Aorta (tissue), 5 donors: ENCODE measurements at places on chromosomes 12 and 14. TPM values are rescaled to one million over a fixed set of nuclear protein-coding genes. Genes with fewer than 3 reads are reported as not detected.

- DNase-seq, result no peak
- no peak overlapping the region for H3K27ac ChIP-seq
- no peaks in the 10 kb centered on the region for H3K27me3 ChIP-seq
- H3K4me1 ChIP-seq, result no peaks in the 10 kb centered on the region
Observed at GRCh38 chr14:76502638-76503037, 126.7 kb downstream of the ESRRB start.

Gene GZMH
- total RNA-seq, result 1.9 TPM

DNA sequence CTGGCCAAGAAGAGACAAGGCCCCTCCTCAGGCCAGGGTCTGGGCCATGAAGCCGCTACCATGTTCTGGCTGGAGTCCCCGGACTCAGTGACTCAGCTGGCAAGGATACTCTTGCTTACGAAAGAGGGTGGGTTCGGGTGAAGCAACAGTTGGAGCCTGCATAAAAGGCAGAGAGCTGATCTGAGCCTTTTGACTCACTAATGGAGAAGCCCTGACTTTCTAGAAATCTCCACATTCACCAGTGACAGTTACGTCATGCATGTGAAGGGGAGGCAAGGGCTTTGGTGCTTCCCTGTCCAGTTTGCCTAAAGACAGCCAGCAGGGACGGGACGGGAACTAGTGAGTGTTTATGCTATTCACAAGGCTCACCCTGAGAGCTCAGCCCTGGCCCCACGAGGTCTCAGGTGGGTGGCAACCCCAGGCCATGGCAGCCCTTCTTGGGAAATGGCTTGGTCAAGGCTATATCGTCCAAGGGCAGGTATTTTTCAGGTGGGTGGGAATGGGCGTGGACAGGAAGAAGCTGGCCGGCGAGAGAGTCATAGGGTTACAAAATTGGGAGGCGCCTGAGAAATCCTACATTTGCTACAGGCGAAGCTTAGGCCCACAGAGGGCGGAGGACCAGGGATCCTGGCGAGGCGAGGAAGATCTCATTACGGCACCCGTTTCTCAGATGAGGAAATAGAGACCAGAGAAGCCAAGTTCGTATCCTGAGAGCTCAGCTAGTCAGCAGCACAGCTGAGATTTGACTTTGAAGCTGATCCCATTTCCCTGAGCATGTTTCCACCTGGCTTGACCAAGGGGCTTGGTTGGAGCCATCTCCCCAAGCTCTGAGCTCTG is 314.6 kb downstream of the BCL11B start:
- no peaks in the 10 kb centered on the region for H3K27me3 ChIP-seq
- DNase-seq, result peak; percentile 76
- no peaks in the 10 kb centered on the region for H3K4me1 ChIP-seq
- H3K27ac ChIP-seq, result no peak overlapping the region

GRCh38 chr14:76546426-76547221 is 170.7 kb downstream of the ESRRB start:
- H3K27me3 ChIP-seq, result no peaks in the 10 kb centered on the region
- no peak overlapping the region for H3K4me3 ChIP-seq
- H3K36me3 ChIP-seq, result no peaks in the 10 kb centered on the region
- H3K27ac ChIP-seq, result no peak overlapping the region
- DNase-seq, result no peak

- no peak overlapping the region for H3K4me3 ChIP-seq
- DNase-seq, result no peak
- no peaks in the 10 kb centered on the region for H3K27me3 ChIP-seq
- H3K36me3 ChIP-seq, result no peaks in the 10 kb centered on the region
Observed at GRCh38 chr12:89468648-89469326, 55.8 kb downstream of the GALNT4 start.

- no peak overlapping the region for H3K4me3 ChIP-seq
- no peak for DNase-seq
- H3K36me3 ChIP-seq, result no peaks in the 10 kb centered on the region
- H3K4me1 ChIP-seq, result no peaks in the 10 kb centered on the region
Observed at GRCh38 chr12:131025939-131026702, 72.4 kb downstream of the ADGRD1 start.

- no peaks in the 10 kb centered on the region for H3K36me3 ChIP-seq
- H3K4me1 ChIP-seq, result no peaks in the 10 kb centered on the region
- no peak overlapping the region for H3K27ac ChIP-seq
- no peak overlapping the region for H3K4me3 ChIP-seq
- no peak for DNase-seq
Observed at GRCh38 chr12:28568704-28569103, 378.4 kb downstream of the CCDC91 start.

GRCh38 chr12:94235848-94236247 is 87.5 kb downstream of the PLXNC1 start:
- no peak overlapping the region for H3K27ac ChIP-seq
- no peaks in the 10 kb centered on the region for H3K36me3 ChIP-seq
- no peak for DNase-seq
- no peak overlapping the region for H3K4me3 ChIP-seq
- no peaks in the 10 kb centered on the region for H3K27me3 ChIP-seq
